ENCODE measurements at places on chromosomes 16 and 17.

- DNase-seq: no peak
Observed at GRCh38 chr17:35294756-35295155, 51.9 kb downstream of the SLFN5 start.

DNA sequence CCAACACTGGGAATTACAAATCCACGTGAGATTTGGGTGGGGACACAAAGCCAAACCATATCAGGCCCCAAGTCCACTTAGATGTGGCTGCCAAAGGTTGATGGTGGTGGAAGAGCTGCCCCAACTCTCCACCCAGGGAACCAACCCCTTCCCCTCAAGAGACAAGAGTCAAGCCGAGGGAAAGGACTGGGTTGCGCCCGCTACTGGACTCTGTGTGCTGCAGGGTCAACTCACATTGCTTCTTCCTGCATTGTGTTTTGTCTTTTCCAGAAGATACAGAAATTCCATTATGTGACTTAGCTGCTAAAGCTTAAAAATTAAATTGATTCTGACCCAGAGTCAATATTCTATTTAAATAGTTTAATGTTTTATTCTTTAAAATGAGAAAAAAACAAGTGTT lies 58.5 kb downstream of the ADAMTS18 start:
- DNase-seq: peak; percentile 37

GRCh38 chr16:74936902-74937560 lies 47.9 kb downstream of the WDR59 start:
- DNase-seq: no peak

- DNase-seq: no peak
Observed at GRCh38 chr16:11029948-11030347, 85.6 kb downstream of the CLEC16A start.

- no peak for DNase-seq
Observed at GRCh38 chr17:19003543-19004420, 782 bp downstream of the FAM83G start.

GRCh38 chr17:44074231-44074910 lies 3.8 kb downstream of the G6PC3 start:
- DNase-seq: no peak

GRCh38 chr17:40694584-40694983 lies 9.0 kb downstream of the KRT24 start:
- DNase-seq: no peak

GRCh38 chr17:18093616-18094408 lies 6.1 kb downstream of the DRG2 start:
- DNase-seq: no peak

DNA sequence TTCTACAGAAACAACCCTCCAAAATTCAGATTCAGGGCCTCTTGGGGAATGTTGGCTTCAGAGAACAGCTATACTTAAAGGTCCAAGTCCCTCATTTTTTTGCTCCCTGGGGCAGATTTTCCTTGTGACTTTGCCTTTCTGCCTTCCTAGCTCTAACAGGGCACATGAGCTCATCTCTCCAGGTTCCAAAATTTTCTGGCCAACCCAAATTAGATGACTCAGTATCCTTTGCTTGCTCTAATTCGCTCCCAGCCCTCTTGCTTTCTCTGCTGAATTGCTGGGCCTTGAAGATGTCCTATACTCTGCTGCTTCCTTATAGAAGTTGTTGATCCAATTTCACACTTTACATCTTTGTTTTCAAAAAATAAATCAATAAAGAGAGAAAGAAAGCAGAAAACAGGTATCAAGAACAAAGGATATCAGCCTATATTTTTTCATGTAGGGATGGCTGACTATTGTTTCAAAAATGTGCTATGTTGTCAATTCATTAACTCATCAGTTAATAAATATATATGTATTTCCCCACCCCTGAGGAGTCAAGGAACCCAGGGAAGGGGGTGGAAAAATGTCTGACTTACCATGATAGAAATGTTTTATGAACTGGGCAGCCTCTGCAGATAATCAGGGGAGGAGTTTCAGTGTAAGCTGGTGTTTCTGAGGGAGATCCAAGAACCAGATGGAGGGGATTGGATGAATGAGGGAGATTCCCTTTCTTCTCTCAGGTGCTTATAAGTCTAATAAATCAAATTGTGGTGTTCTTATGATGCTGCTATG lies 1.0 kb upstream of the KRTAP4-2 start:
- no peak for DNase-seq

DNA sequence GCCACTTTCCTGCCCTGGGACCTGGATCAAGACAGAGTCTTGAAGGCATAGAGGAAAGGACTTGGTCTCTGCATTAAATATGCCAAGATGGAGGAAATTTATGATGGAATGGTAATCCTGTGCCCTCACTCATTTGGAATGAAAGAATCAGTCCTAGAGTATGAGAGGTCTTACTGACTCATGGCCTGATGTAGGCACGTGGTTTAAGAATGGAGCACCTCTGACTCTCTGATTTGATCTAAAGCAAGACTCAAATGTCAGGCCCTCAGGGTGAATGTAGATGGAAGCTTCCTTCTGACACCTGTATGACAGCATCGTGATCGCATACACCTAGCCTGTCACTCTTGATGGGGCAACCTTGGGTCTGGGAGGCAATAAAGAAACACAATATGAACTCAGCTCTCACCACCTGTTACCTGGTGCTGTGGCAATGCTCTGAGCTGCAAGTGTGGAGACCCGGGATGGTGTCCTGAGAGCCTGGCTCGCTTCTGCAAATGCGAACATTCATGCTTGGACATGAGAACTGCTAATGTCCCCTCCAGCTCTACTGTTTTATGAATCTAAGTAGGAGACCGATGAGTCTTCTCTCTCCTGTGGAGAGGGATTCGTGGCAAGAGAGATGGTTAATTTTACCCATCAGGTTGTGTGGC lies 229.9 kb downstream of the ABCC12 start:
- DNase-seq: no peak

GRCh38 chr17:80526116-80526910 lies 18.3 kb upstream of the RPTOR start:
- no peak for DNase-seq

DNA sequence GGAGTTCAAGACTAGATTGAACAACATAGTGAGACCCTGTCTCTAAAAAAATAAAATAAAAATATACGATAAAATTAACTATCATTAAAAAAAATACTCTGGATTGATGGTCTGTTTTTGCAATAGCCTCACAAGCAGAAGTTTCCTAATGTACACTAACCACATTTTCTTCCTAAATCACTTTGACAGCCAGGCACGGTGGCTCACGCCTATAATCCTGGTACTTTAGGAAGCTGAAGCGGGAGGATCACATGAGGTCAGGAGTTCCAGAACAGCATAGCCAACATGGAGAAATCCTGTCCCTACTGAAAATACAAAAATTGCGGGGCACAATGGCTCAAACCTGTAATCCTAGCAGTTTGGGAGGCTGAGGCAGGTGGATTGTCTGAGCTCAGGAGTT lies 64.7 kb downstream of the HELZ start:
- DNase-seq: no peak

GRCh38 chr17:55254375-55254774 lies 10.4 kb upstream of the HLF start:
- no peak for DNase-seq

GRCh38 chr17:751269-752001 lies 629 bp downstream of the GEMIN4 start:
- no peak for DNase-seq

DNA sequence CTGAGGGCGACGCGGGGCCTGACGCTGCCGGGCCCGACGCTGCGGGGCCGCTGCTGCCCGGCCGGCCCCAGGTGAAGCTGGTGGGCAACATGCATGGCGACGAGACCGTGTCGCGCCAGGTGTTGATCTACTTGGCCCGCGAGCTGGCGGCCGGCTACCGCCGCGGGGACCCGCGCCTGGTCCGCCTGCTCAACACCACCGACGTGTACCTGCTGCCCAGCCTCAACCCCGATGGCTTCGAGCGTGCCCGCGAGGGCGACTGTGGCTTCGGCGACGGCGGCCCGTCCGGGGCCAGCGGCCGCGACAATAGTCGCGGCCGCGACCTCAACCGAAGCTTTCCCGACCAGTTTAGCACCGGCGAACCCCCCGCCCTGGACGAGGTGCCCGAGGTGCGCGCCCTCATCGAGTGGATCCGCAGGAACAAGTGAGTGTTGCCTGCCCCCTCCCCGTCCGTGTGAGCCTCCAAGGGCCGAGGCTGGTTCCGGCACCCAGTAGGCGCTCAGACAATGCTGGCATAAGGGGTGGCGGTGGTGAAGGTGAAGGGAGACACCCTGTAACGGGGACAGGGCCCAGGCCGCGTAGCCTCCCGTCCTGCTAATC lies 676 bp downstream of the CPD start:
- no peak for DNase-seq

- no peak for DNase-seq
Observed at GRCh38 chr17:74801896-74802295, 25.8 kb upstream of the NAT9 start.

DNA sequence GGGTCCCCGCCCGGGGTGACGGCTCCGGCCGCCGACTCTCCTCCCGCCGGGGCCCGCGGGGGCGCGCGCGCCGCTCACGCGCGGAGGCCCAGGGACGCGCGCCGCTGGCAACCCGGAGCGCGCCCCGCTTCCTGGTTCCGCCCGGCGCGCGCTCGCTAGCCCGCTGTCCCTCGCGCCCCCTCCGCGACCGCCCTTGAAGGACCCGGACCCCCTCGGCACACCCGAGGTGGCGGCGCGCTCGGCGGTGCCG lies at the start of gene STAT5B:
TSS of gene STAT5B (minus strand) at position 33 of the 250 bp plus-strand sequence. CDS start 44,264 bp downstream, outside the sequence.
- no peak for DNase-seq

DNA sequence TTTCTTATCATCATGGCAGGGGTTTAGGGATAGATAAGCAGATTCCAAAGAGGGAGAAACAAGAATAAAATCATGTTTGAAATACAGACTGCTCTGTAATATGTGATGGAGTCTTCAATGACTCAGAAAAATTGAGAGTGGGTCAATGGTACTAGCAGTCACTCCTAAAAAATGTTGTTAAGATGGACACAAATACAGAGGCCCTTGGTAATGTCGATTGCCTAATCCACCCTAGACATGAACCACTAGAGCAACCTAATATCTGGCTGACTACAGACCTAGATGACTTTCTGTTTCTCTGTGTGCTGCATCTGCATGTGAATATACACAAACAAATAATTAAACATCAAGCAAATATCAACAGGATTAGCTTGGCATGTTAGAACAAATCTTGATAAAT lies 135.8 kb downstream of the CDH8 start:
- DNase-seq: no peak

DNA sequence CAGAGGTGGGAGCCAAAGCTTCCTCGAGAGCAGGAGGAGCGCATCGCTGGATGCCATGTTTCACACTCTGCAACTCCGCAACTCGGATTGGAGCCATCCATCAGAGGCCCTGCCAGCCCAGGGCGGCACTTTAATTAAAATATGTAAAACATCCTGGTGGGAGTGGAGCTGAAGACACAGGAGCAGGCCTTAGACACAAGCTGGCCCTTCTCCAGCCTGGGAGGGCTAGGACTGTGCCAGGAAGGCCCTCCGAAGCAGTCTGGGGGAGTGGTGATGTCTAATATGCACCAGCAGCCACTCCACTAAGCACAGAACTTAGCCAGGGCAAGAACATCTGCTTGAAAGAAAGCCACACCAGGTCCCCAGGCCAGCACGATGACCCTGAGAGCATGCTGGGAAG lies 5.8 kb upstream of the CCDC182 start:
- DNase-seq: no peak

GRCh38 chr17:29093090-29093871 lies 50.3 kb downstream of the PIPOX start:
- DNase-seq: no peak

- DNase-seq: no peak
Observed at GRCh38 chr17:42779936-42780850, at the start of gene WNK4. Gene WNK4 (plus strand): TSS chr17:42780610. CDS start chr17:42780699, 89 bp downstream.

DNA sequence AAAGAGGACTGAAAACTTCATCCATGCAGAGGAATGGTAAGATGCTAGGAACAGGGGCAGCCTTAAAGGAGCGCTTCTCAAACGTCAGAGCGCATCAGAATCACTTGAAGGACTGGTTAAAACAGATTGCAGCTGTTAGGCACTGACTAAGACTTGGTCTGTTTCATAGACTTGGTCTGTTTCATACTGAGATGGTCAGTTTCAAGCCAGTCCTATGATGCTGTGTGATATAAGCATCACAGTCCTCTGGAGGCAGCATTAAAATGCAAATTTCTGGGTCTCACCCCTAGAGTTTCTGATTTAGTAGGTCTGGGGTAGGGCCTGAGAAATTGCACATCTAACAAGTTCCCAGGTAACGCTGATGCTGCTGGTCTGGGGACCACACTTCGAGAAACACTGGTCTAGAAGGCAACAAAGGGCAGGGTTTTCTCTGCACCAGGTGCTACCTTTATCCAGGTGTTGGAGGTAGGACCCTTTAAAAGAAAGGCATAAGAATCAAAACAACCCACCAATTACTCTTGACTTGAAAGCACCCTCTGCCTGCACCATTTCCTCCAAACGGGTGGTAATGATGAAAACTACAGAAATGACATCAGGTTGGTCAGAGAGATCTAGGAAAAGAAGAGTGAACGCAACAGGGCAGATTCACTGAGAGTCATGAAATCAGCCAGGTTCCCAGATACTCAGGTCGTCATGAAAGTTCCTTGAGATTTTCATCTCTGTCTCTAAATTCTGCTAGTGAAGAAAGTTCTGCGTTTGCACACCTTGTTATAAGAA lies 95.0 kb upstream of the RCVRN start:
- DNase-seq: no peak

DNA sequence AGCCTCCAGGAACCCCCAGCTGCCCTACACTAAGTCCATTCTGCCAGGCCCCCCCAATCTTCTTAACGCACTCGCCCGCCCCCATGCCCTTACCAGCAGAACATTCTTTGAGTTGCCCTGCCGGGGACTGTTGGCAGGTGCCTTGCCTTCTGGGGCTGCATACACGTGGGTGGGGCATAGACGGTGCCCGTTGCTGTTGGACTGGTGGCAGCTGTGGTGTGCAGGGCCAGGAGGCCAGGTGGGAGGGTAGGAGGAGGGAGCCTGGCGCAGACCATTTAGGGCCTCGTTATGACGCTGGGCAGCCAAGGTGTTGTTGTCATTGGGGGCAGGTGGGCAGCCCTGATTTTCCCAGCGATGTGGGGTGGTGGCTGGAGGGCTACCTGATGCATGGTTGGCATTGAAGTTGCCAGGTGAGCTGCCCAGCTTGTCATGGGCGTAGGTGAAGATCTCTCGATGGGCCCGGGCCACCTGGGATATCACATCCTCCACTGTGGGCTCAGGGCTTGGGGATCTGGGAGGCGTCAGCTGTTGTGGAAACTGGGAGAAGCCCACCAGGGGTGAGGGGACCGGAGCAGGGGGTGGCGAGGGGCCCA lies 4.9 kb downstream of the NR1D1 start:
- DNase-seq: no peak

DNA sequence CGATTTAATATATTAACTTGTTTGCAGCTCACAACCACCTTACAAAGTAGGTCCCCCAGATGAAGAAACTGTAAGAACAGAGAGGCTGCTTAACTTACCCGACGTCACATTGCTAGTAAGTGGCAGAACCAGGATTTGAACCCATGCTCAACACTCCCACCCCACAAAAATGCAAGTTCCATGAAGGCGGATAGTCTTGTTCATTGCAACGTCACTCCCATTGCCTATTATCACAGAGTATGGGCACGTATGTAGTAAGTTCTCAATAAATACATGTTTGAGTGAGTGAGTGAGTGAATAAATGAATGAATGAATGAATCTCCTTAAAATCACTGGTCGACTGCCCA lies 1.1 kb downstream of the USP31 start:
- no peak for DNase-seq
